ENCODE measurements at places on chromosomes 6 and 20.

GRCh38 chr6:41463062-41463930, 82.9 kb upstream of the FOXP4 start:
- no peak for DNase-seq

- no peak for DNase-seq
These were observed 77.1 kb downstream of the STMND1 start for GRCh38 chr6:17178754-17179529.

- no peak for DNase-seq
These were observed 107.4 kb upstream of the NAA20 start for GRCh38 chr20:19909725-19910124.

- no peak for DNase-seq
These were observed 232.9 kb downstream of the EPM2A start for GRCh38 chr6:145502416-145502815.
